ENCODE measurements at places on chromosomes 7 and 10. TPM values are rescaled to one million over a fixed set of nuclear protein-coding genes. Genes with fewer than 3 reads are reported as not detected.

GRCh38 chr7:127366680-127367079, 25.8 kb downstream of the ZNF800 start:
- H3K27ac ChIP-seq, result no peak overlapping the region
- no peak overlapping the region for H3K4me3 ChIP-seq
- no peak for DNase-seq

- H3K27me3 ChIP-seq, result no peaks in the 10 kb centered on the region
- H3K27ac ChIP-seq, result no peak overlapping the region
- no peak overlapping the region for H3K4me3 ChIP-seq
- H3K36me3 ChIP-seq, result no peaks in the 10 kb centered on the region
- no peak for DNase-seq
Observed at GRCh38 chr10:34241226-34242000, 573.7 kb downstream of the PARD3 start.

DNA sequence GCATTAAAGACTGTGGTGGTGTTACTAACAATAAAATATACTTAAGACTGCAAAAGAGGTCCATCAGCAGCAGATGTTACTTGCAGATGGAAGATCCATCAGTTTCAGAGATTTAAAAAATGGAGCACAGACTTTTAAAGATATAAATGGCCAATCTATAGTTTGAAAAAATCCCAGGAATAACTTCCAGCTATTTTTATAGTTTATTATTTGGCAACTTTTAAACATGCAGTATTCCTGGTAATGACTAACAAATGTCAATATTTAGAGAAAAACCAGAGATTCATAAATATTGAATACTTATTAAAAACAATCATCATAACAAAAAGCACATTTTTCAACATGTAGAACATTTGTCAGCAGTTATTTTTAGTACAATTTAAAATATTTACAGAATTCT, 30.7 kb downstream of the RTKN2 start:
- peaks cover 15% of the 10 kb centered on the region for H3K4me1 ChIP-seq
- no peaks in the 10 kb centered on the region for H3K27me3 ChIP-seq
- peaks cover 5% of the 10 kb centered on the region for H3K36me3 ChIP-seq
- no peak overlapping the region for H3K27ac ChIP-seq

DNA sequence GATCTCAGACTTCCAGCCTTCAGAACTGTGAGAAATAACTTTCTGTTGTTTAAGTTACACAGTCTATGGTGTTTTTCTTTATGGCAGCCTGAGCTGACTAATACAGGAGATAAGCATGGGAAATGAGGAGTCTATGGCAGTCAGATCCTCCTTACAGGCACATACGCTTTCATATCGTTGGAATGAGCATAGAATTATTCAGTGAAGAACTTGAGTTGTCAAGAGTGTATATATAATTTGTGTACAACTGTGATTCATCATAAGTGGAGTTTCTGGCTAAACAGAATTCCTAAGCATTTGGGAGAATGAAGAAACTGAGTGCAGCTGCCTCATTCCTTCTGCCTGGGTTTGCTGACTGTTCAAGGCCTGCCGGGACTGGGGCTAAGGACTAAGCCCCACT, 516.7 kb downstream of the ADRA2A start:
- no peak overlapping the region for H3K4me3 ChIP-seq
- H3K27ac ChIP-seq, result no peak overlapping the region
- no peaks in the 10 kb centered on the region for H3K27me3 ChIP-seq
- no peaks in the 10 kb centered on the region for H3K4me1 ChIP-seq
- H3K36me3 ChIP-seq, result no peaks in the 10 kb centered on the region

DNA sequence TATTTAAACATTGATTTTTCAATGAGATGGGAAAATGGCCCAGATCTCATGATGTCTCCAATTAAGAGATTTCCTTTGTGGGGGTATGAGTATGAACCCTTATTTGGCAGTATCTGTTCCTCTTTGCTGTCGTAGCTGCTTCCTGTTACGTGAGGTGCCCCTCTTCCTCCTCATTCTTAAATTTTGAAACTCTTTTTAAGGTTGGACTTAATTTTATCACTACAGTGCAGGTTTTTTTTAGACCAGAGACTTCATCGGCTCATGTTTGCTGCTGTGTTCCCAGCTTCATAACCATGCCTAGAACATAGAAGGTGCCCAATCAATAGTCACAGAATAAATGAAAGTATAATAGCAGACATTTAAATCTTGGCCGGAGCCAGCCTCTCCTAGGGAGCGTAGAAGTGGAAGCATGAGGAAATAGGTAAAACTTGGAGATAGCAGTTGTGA, 2.4 kb downstream of the MIOS start:
- H3K27me3 ChIP-seq, result no peaks in the 10 kb centered on the region
- peaks cover 32% of the 10 kb centered on the region for H3K36me3 ChIP-seq
- DNase-seq, result no peak
- peak overlapping the region; percentile 87 for H3K27ac ChIP-seq

RAB19 gene
- total RNA-seq, result 5.0 TPM

P4HA1 gene
- total RNA-seq, result 30.5 TPM

RAPGEF5 gene
- 0.66 TPM for total RNA-seq

SLIT1 gene
- 0.59 TPM for total RNA-seq

AGMO gene
- total RNA-seq, result not detected
